HT1080 (cell line): ENCODE measurements at places on chromosomes 5 and 9. TPM values are rescaled to one million over a fixed set of nuclear protein-coding genes. Genes with fewer than 3 reads are reported as not detected.

Gene MIGA2
- total RNA-seq, result 12.8 and 13.7 TPM in 2 replicates

Gene SPARC
- total RNA-seq, result 955 and 1,238 TPM in 2 replicates

Gene MEGF10
- total RNA-seq, result 1.1 and 2.7 TPM in 2 replicates

Gene CLPTM1L
- 532 and 557 TPM in 2 replicates for total RNA-seq

Gene PALM2AKAP2
- total RNA-seq, result 3.2 and 6.3 TPM in 2 replicates

Gene GFRA3
- total RNA-seq, result not detected in 2 replicates

Gene SLC46A2
- total RNA-seq, result not detected in 2 replicates

Gene PLCXD3
- total RNA-seq, result 0.07 TPM in 1 of 2 replicates, not detected in the other

Gene CYLC2
- total RNA-seq, result not detected in 2 replicates

Gene KCTD16
- 0.03 TPM in 1 of 2 replicates, not detected in the other for total RNA-seq

Gene NDUFAF2
- total RNA-seq, result 45.8 and 51.9 TPM in 2 replicates

Gene ALDOB
- not detected in 2 replicates for total RNA-seq

Gene PDCD1LG2
- 4.0 and 4.5 TPM in 2 replicates for total RNA-seq

Gene CDH12
- total RNA-seq, result 0.30 and 0.98 TPM in 2 replicates

Gene ADRA1B
- 0.27 and 1.1 TPM in 2 replicates for total RNA-seq

Gene ZNF883
- 4.7 and 5.7 TPM in 2 replicates for total RNA-seq

Gene BTNL3
- total RNA-seq, result not detected in 2 replicates

Gene DRD1
- not detected in 2 replicates for total RNA-seq

Gene ZFP2
- not detected in 2 replicates for total RNA-seq

Gene GRXCR2
- not detected in 2 replicates for total RNA-seq
